Right atrium auricular region (tissue), 2 donors: ENCODE measurements at places on chromosomes 3 and 15. TPM values are rescaled to one million over a fixed set of nuclear protein-coding genes. Genes with fewer than 3 reads are reported as not detected.

The MYO9A gene
- total RNA-seq: 24.1 TPM

The NTRK3 gene
- 4.5 TPM for total RNA-seq

The EPHA3 gene
- 5.4 TPM for total RNA-seq

- DNase-seq: no peak
Observed at GRCh38 chr3:15892311-15893227, 94.8 kb upstream of the ANKRD28 start.

- no peak for DNase-seq
Observed at GRCh38 chr3:128486681-128487537, 6.1 kb downstream of the GATA2 start.

GRCh38 chr15:74011610-74012009, 17.1 kb downstream of the PML start:
- DNase-seq: peak; percentile 71

GRCh38 chr3:134334231-134334900, 39.9 kb downstream of the AMOTL2 start:
- no peak for DNase-seq

GRCh38 chr15:42157381-42157780, 945 bp upstream of the PLA2G4F start:
- DNase-seq: no peak
